ENCODE measurements at places on chromosomes 11 and 22.

- no peak for DNase-seq
Observed at GRCh38 chr11:19329970-19330369, 89.2 kb upstream of the E2F8 start.

- DNase-seq, result no peak
Observed at GRCh38 chr11:120141768-120142423, 4.0 kb upstream of the TRIM29 start.

DNA sequence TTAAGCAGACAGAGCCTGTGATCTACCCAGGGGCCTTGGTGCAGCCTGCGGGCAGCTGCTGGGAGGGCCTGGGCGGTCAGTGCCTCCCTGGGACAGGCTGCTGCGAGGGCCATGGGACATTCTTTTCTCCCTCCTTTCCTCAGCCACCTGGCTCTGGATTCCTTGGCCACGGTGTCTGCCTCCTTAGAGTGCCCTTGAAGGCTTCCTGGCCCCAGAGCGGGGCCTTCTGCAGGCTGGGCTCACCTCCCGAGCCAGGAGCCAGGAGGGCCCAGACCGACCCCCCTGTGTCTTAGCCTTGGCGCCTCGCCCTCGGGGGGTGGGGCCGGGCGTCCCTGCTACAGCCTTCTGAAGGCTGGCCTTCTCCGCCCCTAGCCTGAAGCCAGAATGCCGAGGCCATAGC, 231.2 kb downstream of the TBC1D22A start:
- DNase-seq, result no peak

DNA sequence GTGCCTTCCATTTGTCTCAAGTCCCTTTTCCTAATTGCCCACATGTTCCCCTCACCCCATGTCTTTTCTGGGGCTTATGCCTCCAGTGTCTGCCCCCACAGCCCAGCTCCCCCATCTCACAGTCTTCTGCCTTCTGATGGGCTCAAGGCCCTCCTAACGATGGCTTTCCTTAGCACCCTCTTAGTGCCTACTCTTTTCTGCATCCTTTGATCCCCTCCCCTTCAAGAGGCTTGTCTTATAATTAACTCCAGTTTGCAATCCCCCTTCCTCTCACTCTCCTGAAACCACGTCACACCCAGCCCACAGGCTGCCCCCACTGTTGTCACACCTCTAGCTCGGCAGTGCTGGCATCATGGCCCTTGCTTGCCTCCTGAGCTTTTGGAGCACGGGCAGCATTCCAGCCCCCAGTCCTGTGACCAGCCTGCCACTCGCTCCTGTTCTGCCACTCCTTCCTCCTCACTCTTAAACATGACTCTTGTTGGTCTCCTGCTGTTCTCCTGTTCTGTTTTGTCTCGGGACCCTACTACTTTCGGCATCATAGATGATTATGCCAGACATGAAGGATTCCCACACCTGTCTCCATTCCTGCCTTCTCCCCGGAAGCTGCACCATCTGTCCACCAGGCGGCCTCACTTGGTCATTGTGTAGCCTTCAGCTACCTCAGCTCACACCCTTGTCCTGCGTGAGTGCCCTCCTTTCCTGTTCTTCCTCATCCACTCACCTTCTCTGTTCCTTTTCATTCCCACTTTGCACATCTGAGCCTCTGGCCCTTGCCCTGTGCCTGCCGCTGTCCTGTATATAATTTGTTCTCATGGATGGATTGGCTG, 26.1 kb downstream of the UBE2L3 start:
- peak; percentile 41 for DNase-seq

GRCh38 chr22:37661160-37661924, 2.8 kb downstream of the PDXP start:
- peak; percentile 51 for DNase-seq

DNA sequence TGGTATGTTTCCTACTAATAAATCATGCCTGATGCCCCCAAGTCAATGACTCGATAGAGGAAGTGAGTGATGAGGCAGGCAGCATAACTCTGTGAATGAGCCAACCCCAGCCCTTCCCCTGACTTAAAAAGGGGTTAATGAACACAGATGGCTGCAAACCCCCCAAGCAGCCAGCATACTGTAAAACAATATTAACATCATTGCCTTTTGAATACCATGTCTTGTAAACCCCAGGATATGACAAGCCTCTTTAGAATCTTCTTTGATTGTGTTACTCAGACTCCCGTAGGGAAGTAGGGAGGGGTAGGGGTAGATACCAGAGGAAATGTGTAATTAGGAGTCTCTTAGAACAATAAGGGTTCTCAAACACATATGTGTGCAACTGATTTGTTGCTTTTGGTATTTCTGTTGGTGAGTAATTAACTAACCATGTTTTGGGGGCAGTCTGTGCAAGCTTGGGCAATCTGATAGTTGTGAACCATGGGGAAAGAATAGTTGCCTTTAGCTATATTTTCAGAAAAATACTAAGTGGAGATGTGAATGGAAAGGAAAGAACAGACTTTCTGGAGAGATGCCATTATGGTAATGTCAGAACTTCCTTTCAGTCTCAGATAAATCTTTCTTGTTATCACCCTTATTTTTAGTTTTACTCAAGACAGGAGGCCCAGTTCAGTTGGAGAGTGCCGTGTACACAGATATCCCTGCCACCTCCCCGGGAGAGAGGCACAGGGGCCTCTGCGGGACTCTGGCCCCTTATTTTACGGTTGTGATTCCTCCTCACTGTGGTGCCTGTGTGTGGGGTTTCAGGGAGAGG, 701.8 kb downstream of the NTM start:
- no peak for DNase-seq

GRCh38 chr11:6225896-6226295, 8.5 kb downstream of the FHIP1B start:
- no peak for DNase-seq

DNA sequence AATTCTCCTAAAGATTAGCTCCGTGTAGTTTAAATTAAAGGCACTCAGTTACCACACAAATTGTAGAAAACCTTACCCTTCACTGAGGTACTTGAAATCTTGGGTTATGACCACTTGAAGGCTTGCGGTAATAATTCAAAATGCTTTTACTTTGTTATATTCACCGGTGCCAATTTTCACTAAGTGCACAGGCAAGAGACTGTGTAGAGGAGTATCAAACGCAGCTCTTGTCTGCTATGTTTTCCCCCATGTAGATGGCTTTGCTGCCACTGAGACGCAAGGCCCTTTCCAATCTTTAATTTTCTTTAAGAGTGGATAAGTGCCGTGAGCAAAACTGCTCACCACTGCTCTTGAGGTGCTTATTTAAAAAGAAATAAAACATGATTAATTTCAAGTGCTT, 155.8 kb downstream of the CADM1 start:
- DNase-seq, result no peak

GRCh38 chr11:65785319-65786007, 1.4 kb upstream of the OVOL1 start:
- DNase-seq, result no peak

DNA sequence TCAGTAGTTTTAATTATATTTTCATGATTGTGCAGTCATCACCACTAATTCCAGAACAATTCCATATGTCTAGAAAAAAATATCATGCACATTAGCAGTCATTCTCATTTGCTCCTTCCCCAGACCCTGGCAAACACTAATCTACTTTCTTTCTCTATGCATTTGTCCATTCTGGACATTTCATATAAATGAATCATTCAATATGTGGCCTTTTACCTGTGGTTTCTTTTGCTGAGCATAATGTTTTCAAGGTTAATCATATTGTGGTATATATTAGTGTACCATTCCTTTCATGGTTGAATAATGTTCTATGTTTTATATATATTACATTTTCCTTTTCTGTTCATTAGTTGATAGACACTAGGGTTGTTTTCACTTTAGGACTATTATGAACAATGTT, 811.1 kb upstream of the RAG2 start:
- no peak for DNase-seq

DNA sequence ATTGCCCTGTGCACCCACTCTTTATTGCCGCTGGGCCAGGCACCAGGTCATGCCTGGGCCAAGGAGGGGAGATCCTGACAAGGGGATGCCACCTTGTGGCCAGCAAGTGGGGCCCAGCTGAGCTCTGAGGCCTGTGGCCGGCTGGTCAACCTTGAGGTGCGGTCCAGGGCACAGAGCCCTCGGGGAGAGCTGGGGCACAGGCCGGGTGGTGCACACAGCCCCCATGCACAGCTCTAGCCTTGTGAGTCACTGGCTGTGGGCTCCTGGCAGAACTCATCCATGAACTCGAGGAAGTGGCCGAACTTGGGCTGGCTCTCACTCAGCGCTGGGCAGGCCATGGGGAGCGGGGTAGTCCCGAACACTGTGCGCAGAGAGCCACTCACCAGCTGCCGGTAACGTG, 94.3 kb downstream of the RNF169 start:
- DNase-seq, result no peak

- DNase-seq, result no peak
Observed at GRCh38 chr11:2878782-2879181, 6.8 kb downstream of the CDKN1C start.

- no peak for DNase-seq
Observed at GRCh38 chr11:98944461-98944860, 76.3 kb upstream of the CNTN5 start.

DNA sequence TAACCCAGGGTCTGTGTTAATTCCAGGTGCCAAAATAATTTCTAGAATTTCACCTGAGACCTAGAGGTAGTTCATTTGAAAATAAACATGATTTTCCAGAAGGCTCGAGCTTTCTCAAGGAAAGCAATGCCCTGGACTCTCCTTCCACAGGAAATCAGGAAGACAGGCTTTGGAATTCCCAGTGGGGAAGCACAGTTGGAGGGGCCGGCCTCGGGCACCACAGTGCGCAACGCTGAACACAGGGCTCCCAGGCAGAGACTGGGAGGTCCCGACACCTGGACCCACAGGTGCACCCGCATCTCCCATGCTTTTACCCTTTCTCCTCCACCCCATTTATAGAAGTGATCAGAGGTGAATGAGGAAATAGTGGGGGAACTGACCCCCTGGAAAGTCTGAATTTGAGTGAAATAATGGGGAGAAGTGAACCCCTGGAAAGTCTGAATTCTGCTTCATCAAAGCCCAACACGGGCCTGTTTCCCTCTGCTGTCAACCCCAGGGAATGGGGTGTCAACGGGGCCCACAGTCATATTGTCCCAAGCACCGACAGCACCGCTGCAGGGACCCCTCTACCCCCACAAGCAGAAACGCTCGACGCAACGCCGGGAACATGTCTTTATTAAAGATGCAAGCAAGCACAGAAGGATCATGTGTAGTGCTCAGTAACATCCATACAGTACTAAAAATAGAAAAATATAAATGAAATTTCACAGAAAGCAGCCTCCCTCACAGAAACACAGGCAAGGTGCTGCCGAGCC, 12.0 kb upstream of the EFCAB6 start:
- no peak for DNase-seq

GRCh38 chr11:134252346-134253187, 585 bp downstream of the THYN1 start:
- DNase-seq, result peak; percentile 26

DNA sequence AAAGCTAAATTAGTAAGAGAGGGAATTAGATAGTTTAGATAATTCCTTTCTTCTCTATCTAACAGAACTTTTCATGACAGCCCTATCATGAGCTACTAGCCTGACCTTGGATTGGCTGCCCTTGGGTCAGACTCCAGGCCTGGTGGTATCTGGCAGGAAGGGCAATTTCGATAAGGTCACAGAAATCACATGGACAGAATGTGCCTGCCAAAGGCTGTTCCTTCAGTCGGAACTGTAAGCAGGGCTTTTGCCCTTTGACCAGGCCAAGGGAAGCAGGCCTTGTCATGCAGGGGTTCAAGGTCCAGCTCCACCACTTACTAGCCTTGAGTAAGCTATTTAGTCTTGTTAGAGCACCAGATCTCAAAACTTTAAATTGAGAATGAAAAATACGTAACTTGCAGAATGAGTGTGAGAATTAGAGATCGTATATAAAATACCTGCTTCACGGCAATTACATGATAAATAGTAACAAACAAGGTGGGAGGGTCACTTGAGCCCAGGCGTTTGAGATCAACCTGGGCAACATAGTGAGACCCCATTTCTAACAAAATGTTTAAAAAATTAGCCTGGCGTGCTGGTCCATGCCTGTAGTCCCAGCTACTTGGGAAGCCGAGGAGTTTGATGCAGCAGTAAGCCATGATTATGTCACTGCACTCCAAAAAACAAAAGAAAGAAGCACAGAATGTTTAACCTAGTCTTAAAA, 60.8 kb upstream of the SC5D start:
- peak; percentile 9 for DNase-seq

DNA sequence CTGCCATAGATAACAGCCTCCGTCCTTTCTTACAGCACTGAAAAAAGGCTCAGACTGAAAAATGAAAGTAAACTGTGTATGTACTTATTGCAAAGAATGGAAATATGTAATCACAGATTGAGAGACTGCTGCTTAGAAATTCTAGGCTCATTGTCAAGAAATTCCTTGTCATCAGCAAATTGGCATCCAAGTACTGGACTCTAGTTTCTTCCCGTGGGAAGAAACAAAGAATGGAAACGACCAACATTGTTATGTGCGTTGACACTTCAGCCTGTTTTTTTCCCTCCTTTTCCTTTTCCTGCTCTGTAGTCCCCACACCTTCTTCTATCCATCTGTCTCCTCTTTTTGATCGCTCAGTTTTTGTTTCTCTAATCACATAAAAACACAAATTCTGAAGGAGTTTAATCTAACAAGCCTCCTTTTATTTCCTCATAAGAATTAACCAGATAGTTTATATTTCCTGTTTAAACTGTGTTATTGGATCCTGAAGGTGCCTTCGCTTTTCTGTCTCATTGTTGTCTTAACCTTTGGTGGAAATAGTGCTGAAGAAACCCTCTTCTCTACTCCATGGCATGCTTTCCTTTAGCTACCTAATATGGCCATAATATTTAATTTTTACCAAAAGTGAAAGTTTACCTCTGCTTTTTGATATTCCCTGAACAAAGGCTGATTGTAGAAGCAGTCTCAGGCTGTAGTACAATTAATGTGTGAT, 20.0 kb upstream of the CASP12 start:
- no peak for DNase-seq

GRCh38 chr11:63673579-63673978, 2.4 kb upstream of the ATL3 start:
- DNase-seq, result no peak

- DNase-seq, result no peak
Observed at GRCh38 chr11:133830931-133831907, 14.1 kb downstream of the SPATA19 start.

DNA sequence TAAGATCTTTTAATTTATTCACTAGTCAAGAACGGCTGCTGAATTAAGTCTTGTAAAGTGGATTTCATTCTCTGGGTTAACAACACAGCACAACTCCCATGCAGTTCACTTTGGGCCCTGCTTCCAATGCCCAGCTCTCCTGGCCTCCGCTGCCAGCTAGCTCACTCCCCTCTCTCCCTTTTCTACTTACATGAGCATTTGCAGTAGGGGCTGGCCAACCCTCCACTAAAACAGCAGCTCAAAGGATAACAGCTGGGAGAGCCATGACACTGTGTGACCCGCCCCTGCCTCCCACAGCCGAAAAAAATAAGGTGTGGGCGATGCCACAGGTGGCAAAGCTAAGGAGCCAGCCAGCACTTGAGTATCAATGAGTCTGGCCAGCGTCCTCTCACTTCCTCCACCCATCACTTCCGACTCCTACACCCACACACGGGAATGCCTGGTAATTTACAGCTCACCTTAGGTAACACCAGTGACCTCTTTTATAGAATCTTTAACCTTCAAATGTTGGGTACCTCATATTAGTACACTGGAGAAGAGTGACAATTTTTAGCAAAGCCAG, 56.8 kb downstream of the DGCR2 start:
- no peak for DNase-seq

GRCh38 chr11:35045236-35045820, 93.6 kb upstream of the CD44 start:
- no peak for DNase-seq

- no peak for DNase-seq
Observed at GRCh38 chr11:78946945-78947902, 372.6 kb upstream of the NARS2 start.

GRCh38 chr11:119982517-119983239, 155.2 kb downstream of the TRIM29 start:
- no peak for DNase-seq

- DNase-seq, result no peak
Observed at GRCh38 chr22:38073150-38074130, 10.5 kb downstream of the SLC16A8 start.
